Muscle of arm (tissue), 14 donors: ENCODE measurements at places on chromosomes 5 and 9.

DNA sequence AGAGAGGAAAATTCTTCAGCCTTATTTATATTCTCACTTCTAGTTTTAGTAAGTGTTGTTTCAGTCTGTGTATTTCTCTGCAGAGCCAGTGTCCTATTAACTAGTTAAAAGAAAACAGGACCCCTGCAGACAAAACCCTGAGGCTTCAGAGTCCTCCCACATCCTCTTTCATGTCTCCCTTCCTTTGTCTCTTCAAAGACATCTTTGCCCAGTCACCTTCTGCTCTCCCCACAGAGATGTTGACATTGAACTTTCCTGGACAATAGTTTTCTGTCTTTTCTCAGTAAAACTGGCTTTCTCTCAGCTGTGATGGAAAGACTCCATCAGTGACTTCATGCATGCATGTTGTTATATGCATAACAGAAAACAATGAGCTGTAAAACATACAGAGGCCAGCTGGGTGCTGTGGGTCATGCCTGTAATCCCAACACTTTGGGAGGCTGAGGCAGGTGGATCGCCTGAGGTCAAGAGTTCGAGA is 20.2 kb downstream of the GRAMD2B start:
- peak; percentile 73 for DNase-seq

DNA sequence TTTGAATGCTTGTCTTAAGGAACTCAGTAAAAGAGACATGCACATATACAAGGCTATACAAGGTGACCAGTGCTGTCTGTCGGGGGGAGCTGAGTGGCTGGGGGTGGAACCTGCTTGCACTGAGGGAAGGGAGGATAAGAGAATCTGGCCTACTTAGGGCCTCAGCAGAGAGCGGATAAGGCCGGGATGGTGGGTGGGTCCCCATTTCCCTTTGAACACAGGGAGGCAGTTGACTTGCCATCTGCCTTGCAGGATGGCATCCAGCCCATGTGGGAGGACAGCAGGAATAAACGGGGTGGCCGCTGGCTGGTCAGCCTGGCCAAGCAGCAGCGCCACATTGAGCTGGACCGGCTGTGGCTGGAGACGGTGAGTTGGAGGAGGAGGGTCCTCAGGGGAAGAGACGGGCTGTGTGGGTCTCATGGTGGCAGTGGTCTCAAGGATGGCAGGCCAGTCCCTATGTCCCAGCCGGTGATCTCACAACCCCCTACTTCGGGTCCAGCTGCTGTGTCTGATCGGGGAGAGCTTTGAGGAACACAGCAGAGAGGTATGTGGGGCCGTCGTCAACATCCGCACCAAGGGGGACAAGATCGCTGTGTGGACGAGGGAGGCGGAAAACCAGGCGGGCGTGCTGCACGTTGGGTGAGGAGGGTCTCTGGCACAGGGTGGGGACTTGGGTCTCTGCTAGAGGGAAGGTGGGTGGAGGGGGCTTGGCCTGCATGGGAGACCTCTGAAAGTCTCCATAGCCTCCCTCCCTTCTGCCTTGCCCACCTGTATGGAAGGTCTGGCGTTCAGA is 2.2 kb upstream of the TSPAN17 start:
- no peak for DNase-seq

GRCh38 chr5:180294411-180294810 is 2.5 kb upstream of the MAPK9 start:
- no peak for DNase-seq

DNA sequence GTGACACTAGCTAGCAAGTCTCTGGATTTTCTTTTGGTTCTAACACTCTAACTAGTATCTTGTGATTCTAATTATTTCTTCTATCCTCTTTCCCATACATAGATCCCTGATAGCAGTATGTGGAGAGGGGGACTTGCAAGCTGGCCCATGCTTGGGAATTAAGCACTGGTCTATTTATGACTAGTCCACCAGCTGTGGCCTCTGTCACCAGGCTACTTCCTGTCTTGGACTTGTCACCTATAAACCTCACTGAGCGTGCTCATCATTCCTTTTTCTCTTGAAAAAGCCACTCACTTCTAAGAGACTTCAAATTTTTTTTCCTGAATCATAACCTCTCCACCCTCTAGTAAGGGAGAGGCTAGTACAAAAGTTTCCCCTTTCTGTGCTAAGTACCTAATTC is 32.3 kb upstream of the MAMDC2 start:
- DNase-seq, result no peak

GRCh38 chr5:152556784-152557183 is 151.7 kb upstream of the NMUR2 start:
- no peak for DNase-seq

- peak; percentile 34 for DNase-seq
Observed at GRCh38 chr5:10701567-10702039, 59.4 kb downstream of the DAP start.
